ENCODE measurements at places on chromosomes 1 and 21.

- no peak for DNase-seq
These were observed 38.5 kb downstream of the IER5 start for GRCh38 chr1:181126871-181127587.

DNA sequence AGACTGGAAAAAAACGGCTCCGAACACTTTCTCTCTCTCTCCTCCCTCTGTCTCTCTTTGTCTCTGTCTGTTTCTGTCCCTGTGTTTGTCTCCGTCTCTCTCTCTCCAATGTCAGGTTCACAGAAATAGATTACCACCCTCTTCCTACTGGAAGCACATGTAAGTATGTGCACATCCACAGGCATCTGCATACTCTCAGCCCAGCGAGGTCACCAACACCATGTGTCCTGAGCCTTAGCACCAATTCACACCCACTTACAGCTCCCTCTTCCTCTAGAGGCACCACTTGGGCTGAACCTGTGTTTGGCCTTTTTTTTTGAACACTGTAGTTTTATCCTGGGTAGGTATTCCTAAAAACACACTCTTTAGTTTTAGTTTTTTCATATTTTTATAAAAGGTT lies 130.5 kb downstream of the ETS2 start:
- DNase-seq, result no peak

DNA sequence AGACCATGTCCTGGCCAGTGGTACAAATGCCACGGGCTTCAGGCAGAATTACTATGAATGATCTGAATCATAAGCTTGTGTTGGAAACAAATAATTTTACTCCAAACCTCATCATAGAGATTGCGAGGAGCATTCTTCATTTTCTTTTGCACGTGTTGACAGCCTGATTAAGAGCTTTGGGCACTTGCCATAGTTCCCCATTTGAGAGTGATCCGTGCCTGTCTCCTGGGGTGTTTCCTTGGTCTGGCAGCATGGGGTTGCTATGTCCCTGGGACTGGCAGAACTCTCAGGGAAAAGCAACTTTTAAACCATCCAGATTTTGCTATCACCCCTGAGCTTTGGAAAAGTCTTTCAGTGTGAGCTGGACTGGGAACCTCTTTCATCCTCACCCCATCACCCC lies 54.3 kb upstream of the KCNJ6 start:
- no peak for DNase-seq

- no peak for DNase-seq
These were observed 307.3 kb downstream of the BRINP3 start for GRCh38 chr1:190170321-190170720.

DNA sequence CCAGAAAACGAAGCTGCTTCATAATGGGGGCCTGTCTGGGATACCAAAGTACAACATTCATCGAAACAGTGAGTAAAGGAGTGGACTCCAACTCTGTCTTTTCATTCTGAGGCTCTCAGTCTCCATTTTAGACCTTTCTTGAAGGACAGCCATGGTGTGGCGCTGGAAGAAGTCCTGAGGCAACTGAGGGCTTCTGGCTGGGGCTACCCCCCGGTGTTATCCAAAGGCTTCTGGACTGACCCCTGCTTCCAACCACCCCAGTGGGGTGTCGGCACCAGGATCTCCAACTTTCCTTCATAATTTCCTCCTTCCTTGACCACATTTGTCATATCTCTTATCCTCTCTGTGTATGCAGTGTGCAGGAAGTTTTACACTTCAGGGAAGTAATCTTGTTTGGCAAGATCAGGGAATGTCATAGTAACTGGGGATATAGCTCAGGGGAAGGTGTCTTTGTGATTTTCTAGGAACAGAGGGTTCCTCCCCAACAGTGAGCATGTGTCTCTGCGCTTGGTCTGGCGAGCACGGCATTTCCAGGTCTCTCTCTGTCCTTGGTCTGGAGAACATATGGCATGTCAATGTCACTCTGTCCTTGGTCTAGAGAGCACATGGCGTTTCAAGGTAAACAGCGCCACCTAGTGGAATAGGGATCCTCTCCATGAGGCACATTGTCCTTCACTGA lies 19.4 kb upstream of the BSDC1 start:
- DNase-seq, result peak; percentile 68

GRCh38 chr1:101293461-101294051 lies 56.7 kb downstream of the S1PR1 start:
- DNase-seq, result peak; percentile 44

DNA sequence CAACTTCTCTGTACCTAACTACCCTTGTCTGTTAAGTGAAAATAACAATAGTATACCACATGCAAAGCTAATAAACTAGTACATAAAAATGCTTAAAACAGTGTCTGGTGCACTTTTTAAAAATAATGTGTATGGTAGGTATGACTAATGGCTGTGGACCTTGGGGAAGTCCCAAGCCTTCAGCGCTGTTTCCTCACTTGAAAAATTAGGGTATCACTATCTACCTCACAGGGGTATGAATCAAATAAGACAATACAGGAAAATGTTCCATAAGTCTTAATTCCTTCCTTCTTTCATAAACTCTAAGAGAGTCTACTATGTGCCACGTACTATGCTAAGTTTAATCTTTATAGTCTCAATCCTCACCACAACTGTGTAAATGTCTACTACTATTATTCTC lies 32.0 kb downstream of the EGLN1 start:
- no peak for DNase-seq

- no peak for DNase-seq
These were observed 31.3 kb downstream of the EPHA2 start for GRCh38 chr1:16124377-16125087.

GRCh38 chr1:13832100-13832499 lies 132.1 kb downstream of the PRDM2 start:
- DNase-seq, result no peak

All from effector memory CD4-positive, alpha-beta T cell (primary cell).